WTC11 (cell line): ENCODE measurements at places on chromosomes 1 and 21. TPM values are rescaled to one million over a fixed set of nuclear protein-coding genes. Genes with fewer than 3 reads are reported as not detected.

Gene CYYR1
- 25.3 to 29.3 TPM (median 28.6 TPM) in 3 replicates for total RNA-seq

Gene NTMT2
- 0.24 to 0.44 TPM (median 0.44 TPM) in 3 replicates for total RNA-seq

Gene CD247
- 1.0 to 1.8 TPM (median 1.8 TPM) in 3 replicates for total RNA-seq

Gene RGS8
- 0.07 to 0.66 TPM (median 0.14 TPM) in 3 replicates for total RNA-seq

Gene A3GALT2
- not detected in 3 replicates for total RNA-seq

Gene GPATCH2
- total RNA-seq = 10.1 to 11.5 TPM (median 10.8 TPM) in 3 replicates

Gene RGSL1
- total RNA-seq = not detected in 3 replicates

Gene SLAMF9
- total RNA-seq = not detected in 3 replicates

GRCh38 chr1:185894791-185895190 lies 160.6 kb downstream of the HMCN1 start:
- no peak for DNase-seq

DNA sequence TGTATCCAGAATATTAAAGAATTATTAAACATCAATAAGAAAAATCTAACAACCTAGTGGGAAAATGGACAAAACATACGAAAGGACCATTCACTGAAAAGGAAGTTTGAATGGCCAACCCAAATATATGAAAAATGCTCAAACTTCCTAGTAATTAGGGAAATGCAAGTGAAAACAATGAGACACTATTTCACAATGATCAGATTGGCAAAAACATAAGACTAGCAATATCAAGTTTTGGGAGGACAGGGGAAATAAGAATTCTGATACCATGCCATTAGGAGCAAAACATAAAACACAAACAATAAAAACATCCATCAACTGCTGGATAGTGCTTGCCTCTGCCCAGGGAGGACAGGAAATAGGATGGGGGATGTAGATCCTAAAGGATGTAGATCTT lies 14.3 kb downstream of the XCL2 start:
- no peak for DNase-seq

GRCh38 chr21:42983103-42983502 lies 8.7 kb downstream of the PKNOX1 start:
- no peak for DNase-seq

DNA sequence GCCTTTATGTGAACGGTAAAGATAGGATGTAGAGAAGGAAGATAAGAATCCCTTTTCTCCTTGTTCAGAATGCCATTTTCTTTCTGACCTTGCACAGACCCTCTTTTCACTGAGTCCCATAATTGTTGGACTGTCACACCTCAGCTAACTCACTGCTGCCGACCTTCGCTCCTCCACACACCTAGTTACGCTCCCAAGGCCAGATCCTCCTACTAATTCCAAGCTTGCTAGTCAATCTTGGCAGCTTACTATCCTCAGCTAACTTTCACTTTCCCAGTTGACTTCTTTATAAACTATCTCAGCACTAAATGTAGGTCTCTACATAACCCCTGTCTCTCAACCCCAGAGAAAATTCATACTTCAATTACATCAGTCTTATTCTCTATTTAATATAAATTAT lies 471.8 kb upstream of the PRMT6 start:
- DNase-seq = no peak

DNA sequence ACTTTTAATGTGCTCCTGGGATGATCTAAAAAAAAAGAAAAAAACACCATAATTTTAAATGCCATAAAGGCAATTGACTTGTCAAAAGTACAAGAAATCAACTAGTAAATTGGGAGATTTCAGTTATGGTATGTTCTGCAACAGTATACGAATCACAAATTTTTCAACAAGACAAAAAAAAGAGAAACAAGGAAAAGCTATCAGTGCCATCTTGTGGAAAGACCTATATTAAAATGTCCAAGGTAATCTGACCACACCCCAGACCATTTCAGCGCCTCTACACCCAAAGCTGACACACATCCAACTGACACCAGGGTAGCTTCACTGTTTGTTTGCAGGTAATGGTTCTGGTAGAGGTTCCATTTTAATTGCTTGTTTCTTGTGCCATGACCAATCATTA lies 5.0 kb upstream of the DUSP23 start:
- no peak for DNase-seq

DNA sequence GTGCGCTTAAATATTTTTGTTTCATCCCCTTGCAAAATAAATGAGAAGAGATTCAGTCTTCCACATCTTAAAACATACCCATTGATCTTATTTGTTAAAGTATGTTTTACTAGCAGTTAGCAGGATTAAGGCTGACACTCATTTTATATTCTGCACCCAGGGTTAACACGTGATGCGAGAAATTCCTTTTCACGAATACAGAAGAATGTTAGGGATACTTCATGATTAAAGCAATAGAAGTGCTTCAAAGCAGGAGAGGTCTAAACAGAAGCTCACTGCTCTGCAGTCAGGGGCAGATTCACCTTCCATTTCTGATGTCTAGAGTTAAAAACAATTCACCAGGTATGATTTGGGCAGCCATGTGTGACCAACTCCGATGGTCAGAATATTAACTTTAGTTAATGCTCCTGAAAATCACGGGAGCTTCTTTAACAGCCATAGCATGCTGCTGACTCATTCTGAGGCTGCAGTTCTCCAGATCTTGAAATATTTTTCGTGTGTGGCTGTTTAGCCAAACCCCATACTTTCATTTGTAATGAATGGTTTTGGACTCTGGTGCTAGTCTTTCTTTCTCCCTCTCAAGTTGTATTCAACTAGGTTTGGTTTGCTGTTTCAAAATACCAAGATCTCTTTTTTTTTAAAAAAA lies 19.7 kb downstream of the BCAR3 start:
- DNase-seq = no peak

DNA sequence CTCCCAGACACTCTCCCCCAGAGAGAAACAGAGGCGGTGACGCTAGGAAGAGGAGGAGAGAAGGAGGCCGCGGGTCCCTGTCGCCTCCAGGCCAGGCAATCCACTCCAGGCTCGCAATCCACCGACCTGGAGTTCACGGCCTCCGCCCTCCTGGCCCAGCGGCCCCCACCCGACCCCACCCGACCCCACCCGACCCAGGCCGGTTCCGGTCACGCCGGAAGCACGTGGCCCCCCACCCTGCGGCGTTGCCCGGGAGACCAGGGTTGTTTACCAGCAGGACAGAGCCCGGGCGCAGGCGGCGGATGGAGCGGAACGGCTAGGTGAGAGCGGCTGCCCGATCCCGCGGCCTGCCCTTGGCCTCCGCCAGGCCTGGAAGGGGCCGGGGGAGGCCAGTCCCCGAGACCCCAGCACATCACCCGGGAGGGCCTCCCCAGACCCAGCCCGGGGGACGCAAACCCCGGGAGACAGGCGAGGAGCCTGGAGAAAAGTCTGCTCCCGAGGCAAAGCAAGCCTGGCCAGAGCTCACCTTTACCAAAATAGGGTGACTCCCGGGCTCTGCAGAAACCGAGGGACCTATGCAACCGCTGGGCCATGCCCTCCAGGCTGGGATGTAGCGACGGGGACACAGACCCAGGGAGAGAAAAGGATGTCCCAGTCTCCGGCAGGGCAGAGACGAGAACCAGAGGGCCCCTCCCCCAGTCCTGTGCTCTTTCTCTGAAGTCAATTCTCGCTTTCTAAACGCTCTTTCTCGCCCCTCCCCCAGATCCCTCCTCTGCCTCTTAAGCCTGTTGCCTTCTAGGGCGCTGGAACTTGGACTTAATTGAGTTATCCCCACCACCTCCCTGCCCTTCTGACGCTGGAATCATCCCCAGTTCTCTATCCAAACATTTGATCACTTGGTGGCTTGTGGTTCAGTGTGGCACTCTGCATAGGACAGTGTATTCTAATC lies at the start of the genes PLA2G2C and UBXN10:
PLA2G2C (minus strand) TSS at position 685 of the 949 bp plus-strand sequence. CDS start 9,155 bp downstream, outside the sequence.
UBXN10 (plus strand) TSS at position 263 of the 949 bp plus-strand sequence. CDS start 4,466 bp downstream, outside the sequence.
- DNase-seq = peak; percentile 81

GRCh38 chr1:59484096-59484495 lies 187.2 kb downstream of the FGGY start:
- no peak for DNase-seq

DNA sequence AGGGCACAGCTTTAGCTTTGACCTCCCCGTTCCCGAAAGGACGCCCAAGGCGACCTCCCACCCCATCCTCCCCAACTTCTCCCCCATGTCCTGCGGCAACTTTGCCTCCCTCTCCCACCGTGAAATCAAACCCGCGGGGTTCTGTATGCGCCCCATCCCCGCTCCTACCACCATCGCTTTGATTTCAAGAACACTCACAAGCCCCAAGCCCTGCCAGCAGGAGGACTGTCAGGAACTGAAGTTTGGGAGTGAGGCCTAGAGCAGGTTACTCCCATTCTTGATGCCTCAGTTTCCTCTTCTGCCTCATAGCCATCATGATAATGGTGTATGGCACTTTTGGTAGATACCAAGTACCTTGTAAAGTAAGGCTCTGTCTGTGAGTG lies 2.3 kb downstream of the PTPRU start:
- no peak for DNase-seq

DNA sequence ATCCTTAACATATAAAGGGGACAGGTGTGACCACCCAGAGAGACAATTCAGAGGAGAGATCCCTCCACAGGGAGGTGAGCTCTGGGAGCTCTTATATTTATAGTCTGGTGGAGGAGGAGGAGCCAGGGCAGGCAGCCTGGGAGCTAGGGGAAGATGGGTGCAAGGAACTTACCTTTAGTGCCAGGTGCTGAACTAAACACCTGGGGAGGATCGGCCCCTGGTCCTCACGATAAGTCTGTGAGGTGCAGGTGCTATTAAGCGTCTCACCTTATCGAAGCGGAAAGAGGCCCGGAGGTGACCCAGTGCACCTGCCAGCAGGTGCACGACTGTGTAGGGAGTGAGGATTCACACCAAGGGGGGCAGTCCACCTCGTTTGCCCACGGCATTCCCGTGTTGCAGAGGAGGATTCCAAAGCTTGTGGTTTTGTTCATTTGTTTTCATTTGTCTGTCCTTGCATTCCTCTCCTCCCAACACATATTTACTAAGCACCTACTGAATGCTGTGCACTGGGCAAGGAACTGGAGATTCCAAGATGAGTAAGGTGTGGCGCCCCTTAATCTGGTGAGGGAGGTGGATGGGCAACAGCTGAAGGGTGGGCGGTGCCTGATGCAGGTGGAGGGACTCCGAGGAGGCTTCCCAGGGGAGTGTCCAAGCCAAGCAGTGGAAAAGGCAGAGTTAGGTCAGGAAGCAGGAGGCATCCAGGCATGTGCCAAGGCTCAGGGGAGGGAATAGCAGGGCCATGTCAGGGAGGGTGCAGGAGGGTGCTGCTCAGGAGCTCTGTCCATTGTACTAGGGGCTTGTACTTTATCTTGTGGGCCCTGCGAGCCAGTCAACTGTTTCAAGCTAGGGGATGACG lies 11.5 kb downstream of the ARHGEF10L start:
- no peak for DNase-seq

- DNase-seq = no peak
Measured at GRCh38 chr1:53521924-53522552, 62.8 kb downstream of the DMRTB1 start.

DNA sequence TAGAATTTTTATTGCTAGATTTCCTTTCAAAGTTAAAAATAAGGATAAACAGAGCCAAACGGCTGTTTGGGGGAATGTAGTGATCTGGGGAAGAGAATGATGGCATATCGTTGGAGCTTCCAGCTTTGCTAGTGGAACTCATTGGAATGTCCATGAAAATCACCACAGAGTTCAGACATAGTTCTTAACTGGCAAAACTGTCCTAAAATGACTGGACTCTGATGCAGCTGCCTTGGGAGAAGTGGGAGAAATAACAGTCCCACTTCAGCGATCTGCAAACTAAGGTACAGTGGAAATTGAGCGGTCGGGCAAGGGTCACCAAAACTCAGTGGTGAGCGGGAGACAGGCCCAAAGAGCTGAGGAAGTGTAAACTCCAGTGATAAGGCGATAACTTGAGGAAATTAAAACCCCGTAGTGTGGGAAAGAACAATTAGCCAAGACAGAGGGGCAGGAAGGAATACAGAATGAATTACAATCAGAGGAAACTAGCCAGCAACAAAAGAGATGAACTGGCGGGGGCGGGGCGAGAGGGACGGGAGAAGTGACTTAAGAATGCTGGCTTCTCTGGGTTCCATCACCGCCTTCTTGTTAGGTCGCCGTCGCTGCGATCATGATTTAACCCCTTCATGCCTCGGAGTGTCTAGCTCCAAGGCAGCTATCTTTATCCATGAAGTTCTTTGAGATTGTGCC lies 89.8 kb upstream of the ARHGAP29 start:
- DNase-seq = peak; percentile 70

- peak; percentile 43 for DNase-seq
Measured at GRCh38 chr1:78617615-78618026, 2.6 kb upstream of the IFI44L start.

GRCh38 chr1:9128166-9128519 lies 759 bp downstream of the GPR157 start:
- DNase-seq = no peak

DNA sequence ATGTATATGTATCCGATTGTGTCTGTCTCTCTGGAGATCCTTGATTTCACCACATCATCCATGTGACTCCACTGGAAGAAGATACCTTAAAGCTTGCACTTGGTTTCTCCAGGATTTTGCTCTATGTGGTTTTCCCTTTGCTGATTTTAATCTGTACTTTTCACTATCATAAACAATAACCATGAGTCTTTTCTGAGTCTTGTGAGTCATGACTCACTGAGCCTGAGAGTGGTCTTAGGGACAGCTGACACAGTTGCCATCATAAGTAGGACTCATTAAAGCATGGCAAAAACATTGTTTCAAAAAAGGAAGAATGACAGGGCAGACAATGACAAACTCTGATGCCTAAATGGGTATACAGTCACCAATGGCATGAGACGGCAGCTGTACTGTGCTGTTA lies 226.2 kb downstream of the AKT3 start:
- DNase-seq = no peak

DNA sequence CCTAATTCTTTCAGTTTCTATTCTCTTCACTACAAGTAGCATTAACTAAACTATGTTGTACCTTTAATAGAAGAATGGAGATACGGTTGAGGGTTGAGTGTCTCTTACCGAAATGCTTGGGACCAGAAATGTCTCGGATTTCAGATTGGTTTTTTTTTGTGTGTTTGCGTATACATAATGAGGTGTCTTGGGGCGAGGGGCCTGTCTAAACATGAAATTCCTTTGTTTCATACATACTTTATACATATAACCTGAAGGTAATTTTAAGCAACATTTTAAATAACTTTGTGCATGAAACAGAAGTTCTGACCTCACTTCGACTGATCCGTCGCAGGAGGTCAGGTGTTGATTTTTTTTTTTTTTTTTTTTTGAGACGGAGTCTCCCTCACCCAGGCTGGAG lies 36.3 kb upstream of the MYOCOS start:
- DNase-seq = no peak

GRCh38 chr21:15688016-15688415 lies 41.8 kb upstream of the USP25 start:
- no peak for DNase-seq

GRCh38 chr1:27145934-27146354 lies 9.0 kb downstream of the SLC9A1 start:
- DNase-seq = no peak

DNA sequence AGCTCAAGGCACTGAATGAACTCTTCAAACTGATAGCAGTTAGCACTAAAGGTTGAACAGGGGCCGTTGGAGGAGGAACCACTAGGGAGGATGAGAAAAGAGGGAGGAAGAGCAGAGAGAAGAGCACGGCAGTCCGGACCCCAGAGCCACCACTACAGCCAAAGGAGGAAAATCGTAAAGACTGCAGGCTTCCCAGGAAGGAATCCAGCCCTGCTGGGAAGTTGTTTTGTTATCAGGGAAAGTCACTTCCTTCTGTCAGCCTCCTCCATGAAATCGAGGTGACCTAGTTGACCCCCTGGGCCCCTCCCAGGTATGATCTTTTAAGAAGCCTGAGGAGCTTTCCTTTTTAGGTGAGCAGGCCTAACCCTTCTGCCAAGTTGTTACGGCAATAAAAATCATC lies 88.2 kb downstream of the PBX1 start:
- DNase-seq = no peak
